ENCODE measurements at places on chromosomes 6 and 20. TPM values are rescaled to one million over a fixed set of nuclear protein-coding genes. Genes with fewer than 3 reads are reported as not detected.

NANP gene
- total RNA-seq, result 3.1 TPM

DNA sequence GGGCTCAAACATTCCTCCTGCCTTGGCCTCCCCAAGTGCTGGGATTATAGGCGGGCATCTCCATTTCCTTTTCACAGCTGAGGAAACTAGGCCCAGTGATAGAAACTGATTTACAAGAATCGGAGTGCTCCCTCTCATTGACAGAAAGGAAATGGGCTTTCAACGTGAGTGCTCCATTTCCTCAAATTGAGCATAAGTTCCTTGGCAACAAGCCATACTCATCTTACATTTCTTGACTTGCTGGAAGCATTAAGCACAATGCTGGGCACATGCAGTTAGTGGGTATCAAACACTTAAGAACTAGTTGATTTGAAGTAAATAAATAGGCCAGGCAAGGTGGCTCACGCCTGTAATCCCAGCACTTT, 54.7 kb downstream of the FGD2 start:
- no peak for DNase-seq

CBLN4 gene
- 0.10 TPM for total RNA-seq

- no peak for DNase-seq
Measured at GRCh38 chr6:118768904-118769325, 117.5 kb upstream of the CEP85L start.

DNA sequence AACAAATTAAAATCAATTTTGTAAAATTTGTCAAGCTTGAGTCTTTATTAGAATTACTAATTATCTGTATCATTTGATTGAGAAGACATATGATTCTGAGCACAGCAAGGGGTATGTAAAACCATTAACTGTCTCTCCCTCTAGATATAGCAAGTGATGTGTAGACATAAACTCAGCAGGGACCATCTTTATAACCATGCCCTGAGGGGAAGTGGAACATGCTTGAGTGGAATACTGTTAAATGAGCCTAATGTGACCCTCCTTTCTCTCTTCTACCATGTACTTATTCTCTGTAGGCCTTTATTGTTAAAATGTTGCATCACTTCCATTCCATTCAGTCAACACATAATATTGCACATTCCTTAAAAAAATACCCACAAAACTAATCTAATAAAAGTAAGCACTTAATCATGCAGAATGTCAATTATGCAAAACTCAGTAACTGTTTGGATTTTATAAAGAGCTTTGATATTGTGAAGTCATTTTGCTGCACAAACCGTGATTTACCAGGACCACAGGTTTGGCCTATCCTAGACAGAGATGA, 896.6 kb upstream of the MANEA start:
- no peak for DNase-seq

GRCh38 chr6:53095716-53096115, 30.5 kb downstream of the FBXO9 start:
- no peak for DNase-seq

GRCh38 chr20:137668-138490, 4.5 kb upstream of the DEFB126 start:
- DNase-seq, result no peak

TREM2 gene
- 0.88 TPM for total RNA-seq

GRCh38 chr6:484086-484745, 92.7 kb downstream of the IRF4 start:
- no peak for DNase-seq

CD93 gene
- 20.3 TPM for total RNA-seq

- DNase-seq, result no peak
Measured at GRCh38 chr6:135030056-135030473, 24.6 kb downstream of the HBS1L start.

TMC2 gene
- total RNA-seq, result 0.25 TPM

DNA sequence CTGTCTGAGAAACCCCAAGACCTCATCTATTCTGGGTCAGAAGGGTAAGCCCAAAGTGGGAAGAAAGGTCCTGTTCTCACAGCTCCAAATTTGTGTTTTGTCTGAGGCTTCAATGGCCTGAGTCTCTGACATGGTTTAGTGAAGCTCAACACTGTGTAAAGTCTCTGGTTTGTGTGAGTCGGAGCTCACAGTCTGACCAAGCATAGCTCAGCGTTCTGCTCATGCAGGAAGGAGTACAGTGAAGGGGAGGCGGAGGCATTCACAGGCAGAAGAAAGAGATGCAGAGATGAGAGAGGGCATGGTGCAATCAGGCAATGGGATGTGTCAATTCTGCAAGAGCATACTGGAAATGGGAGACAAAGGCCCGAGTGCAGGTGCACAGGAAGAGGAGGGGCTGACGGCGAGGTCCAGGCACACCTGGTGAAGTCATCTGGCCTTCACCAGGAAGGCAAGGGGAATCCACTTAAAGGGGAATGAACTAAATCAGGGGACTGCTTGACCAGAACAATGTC, 463.0 kb upstream of the AGPAT4 start:
- DNase-seq, result no peak

GRCh38 chr6:144939921-144940320, 654.8 kb downstream of the UTRN start:
- DNase-seq, result no peak

OR2B6 gene
- 0.47 TPM for total RNA-seq

DNA sequence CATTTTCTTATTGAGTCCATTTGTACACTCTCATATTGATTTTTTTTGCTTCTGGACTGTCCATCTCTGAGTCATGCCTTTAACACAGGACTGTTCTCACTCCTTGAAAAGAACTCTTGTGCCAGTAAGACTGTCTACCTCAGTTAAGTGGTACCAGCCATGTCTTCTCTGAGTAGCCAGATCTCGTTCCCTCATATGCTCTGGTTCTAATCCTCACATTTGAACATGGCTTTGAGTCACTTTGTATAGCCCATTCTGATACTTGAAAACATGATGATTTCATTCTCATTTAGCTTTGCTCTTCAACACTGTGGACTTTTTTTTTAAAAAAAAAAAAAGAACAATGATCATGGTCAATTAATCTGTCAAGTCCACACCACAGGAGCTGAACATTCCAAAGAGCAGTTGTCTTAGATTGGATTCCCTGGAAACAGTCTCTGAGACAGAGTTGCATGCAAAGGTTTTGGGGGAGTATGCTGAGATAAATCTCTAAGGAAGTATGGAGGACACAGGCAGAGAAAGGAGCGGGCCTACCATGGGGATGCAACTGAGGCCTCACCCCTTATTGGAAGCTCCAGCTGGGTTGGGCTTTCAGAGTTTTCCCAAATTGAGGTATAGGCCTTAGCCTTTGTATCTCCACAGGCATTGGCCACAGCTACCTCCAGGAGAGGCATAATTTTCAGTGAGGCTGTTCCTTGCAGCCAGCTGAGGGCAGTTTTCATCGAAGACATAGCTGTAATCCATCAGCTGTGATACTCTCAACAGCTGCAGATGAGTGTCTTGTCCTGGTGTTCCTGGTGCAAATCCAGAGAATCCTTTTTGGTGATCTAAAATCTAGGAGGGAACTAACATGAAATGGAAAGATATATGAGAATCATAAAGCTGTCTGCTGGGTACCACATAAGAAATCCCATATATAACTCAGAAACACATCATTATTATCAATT, 6.0 kb upstream of the PTCHD4 start:
- DNase-seq, result no peak

EYA2 gene
- total RNA-seq, result 8.9 TPM

PRSS16 gene
- total RNA-seq, result 21.8 TPM

- no peak for DNase-seq
Measured at GRCh38 chr20:13574071-13574470, 64.7 kb downstream of the TASP1 start.

GPLD1 gene
- 0.88 TPM for total RNA-seq

GRCh38 chr20:1323830-1324597, 4.9 kb downstream of the SDCBP2 start:
- no peak for DNase-seq

GRCh38 chr6:134930463-134930862, 19.4 kb downstream of the ALDH8A1 start:
- no peak for DNase-seq

GRCh38 chr6:56770011-56770520, 127.4 kb upstream of the DST start:
- no peak for DNase-seq

- no peak for DNase-seq
Measured at GRCh38 chr6:139390447-139390846, 16.0 kb upstream of the CITED2 start.

PRKN gene
- total RNA-seq, result 8.1 TPM

ACTR5 gene
- total RNA-seq, result 8.3 TPM

LY6G6D gene
- not detected for total RNA-seq

- DNase-seq, result no peak
Measured at GRCh38 chr6:129120856-129121638, 238.1 kb downstream of the LAMA2 start.

GRCh38 chr6:127976796-127977195, 75.9 kb upstream of the THEMIS start:
- no peak for DNase-seq

GRCh38 chr6:151998784-151999183, 191.3 kb downstream of the ESR1 start:
- DNase-seq, result no peak

DNA sequence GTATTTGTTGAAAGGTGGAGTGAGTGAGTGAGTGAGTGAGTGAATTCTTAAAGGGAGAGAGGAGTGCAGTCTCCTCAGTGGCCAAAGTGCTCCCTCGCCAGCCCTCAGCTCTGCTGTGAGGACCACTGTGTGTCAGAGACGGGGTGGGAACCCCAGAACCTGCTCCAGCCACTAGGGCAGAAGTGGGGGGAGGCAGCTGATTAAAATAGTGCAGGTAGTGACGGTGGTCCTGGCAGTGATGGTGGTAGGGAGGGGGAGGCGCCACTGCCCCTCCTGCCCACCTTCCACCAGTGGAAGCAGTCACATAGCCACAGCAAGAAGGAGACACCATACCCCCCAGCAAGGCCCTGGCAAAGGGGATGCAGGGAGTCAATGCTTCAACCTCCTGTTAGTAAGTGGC, 133.5 kb downstream of the PHACTR3 start:
- DNase-seq, result no peak

DNA sequence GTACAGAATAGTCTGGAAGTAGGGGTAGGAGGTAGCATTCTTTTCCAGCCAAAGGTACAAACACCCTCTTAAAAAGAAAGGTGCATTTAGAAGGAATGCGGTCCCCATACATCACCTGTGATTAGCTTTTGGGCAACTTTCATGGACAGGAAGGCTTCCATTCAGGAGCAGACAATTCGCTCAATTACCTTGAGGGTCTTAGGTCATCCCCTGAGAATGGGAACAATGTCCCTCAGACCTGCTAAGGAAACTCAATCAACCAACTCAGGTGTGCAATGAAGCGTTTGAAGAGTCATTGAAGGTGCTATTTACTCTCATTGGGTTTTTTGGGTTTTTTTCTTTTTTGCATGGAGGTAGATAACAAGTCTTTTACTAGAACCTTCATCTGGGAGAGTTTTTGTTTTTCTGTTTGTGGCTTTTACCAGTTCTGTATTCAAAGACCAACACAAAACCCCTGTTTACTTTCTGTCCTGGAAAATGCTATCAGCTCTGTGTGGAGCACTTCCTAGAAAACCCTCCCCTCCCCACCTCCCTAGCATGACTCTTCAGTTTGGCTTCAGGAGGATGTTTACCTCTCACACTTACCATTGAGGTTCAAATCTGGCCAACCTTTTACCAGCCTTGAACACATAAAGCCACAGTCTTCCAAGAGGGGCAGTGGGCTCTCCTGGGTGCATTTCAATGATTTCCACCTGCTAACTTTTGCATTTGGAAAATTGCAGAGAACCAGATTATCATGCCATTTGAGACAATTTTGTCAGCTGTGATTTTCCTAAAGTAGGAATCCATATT, 271.2 kb upstream of the PRDM1 start:
- no peak for DNase-seq

- no peak for DNase-seq
Measured at GRCh38 chr6:87197547-87197946, 42.2 kb downstream of the ZNF292 start.

DNA sequence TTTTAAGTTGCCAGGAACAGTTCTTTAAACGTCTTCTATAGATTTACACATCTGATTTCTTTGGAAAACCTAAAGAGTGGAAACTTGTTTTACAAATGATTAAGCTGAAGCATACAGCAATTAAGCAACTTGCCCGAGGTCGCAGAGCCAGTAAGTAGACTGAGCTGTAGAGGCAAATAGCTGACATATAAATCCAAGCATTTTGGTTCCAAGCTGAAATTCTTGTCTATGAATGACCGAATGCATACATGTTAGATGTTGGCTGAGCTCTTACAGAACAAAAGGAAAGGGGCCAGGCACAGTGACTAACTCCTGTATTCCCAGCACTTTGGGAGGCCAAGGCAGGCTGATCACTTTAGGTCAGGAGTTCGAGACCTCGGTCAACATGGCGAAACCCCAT, 101.8 kb upstream of the SGK1 start:
- DNase-seq, result no peak

- DNase-seq, result no peak
Measured at GRCh38 chr6:71391126-71391525, 102.5 kb downstream of the OGFRL1 start.

TM9SF4 gene
- total RNA-seq, result 79.9 TPM

- DNase-seq, result no peak
Measured at GRCh38 chr6:144265390-144265789, 19.7 kb upstream of the UTRN start.

ADGRF5 gene
- 1.8 TPM for total RNA-seq

- DNase-seq, result no peak
Measured at GRCh38 chr20:6812530-6812929, 45.0 kb downstream of the BMP2 start.
